Tongue (tissue), 3 donors: ENCODE measurements at places on chromosomes 13 and 19.

DNA sequence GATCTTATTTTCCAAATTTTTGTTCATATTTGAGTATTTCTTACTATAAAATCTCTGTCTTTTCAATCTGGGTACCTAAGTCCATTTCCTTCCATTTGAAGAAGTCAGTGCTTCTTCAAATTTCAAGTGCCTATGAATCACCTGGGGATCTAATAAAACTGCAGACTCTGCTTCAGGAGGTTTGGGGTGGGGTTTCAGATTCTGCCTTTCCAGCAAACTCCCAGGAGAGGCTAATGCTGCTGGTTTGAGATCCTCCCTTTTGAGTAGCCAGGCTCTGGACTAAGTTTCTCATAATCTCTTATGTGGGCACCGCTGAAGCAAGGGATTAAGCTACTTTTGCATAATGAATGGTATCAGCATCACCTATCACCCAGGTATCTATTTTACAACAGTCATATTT lies 242.4 kb downstream of the RGCC start:
- no peak for DNase-seq

DNA sequence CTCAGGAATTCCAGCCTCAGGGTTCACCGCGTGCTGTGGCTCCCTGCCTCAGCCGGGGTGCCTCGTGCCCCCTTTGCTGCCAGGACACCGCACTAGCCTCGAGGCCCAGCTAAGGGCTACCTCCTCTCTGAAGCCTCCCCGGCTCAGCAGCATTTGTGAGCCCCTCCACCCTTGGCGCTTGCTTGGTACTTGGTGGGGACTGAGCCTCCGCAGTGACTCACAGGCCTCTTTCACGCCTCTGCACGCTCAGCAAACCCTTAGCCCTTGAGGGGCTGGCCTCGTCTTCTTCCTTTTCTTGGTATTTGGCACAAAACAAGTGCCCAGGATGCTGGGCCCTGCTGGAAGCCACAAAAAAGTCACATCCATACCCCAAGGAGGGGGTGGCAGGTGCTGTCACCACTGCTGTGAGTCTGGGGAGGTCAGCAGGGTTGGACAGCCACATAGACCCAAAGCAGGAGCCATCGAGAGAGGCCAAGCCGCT lies 85.4 kb upstream of the TM9SF2 start:
- no peak for DNase-seq

GRCh38 chr19:938233-938923 lies 12.5 kb downstream of the ARID3A start:
- DNase-seq: no peak

- no peak for DNase-seq
Observed at GRCh38 chr19:824885-825284, 2.8 kb upstream of the AZU1 start.
